Substantia nigra (tissue), 51 donors: ENCODE measurements at places on chromosomes 6 and 20.

- no peak for DNase-seq
These were observed 252.5 kb upstream of the NOX3 start for GRCh38 chr6:155708100-155708499.

DNA sequence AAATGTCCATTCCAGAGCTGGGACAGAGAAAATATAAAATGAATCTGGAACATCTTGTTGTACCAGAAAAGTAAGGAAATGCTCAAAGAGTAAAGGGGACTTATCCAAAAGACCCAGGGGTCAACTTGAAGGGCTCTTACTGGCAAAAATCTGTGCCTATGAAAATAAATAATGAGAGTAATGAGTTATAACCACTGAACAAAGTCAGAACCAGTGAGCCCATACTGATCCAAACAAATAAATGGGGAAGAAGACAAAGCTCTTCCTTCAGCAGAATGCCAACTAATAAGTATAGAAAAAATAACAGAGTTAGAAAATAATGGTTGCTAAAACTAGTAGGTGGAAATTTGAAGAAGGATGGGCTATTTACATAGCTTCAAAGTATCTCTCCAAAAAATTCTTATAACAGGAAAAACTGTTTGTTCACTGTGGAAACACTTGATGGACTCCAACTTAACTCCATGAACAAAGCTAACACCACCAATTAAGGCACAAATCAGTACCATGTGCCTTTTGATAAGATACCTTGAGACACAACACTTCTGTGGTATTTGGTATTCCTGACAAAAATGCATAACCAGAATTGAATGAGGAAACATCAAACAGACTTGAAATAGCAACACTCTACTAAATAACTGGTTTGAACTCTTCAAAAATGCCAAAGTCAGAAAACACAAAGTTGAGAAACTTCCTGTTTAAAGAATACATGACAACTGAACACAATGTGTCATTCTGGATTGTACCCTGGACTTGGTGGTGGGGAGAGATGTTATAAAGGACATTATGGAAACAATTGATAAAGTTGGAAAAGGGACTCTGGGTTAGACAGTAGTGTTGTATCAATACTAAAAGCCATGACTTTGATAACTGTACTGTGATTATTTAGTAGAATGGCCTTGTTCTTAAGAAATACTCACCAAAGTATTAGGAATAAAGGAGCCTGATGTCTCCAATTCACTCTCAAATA lies 197.5 kb downstream of the ISM1 start:
- no peak for DNase-seq

GRCh38 chr20:60097285-60097684 lies 139.1 kb downstream of the CDH26 start:
- DNase-seq: no peak

GRCh38 chr6:155247618-155248007 lies 16.2 kb upstream of the CLDN20 start:
- no peak for DNase-seq

DNA sequence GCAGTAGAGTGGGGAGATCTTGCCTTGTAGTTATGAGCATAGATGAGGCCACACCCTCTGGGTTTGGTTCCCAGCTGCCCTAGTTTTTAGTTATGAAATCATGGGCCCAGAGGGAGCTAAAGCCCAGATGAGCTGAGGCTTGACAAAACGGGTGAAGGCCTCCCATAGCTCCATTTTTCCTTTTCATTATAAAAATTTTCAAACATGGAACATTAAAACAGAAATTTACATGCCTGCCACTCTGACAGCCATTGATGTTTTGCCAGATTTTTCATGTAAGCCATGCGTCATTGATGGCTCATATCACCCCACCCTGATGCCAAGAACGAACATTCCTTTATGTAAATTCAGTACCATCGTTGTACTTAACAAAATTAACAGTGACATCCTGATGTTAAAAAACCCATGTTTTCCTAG lies 67.9 kb downstream of the IGF2R start:
- DNase-seq: no peak

- no peak for DNase-seq
These were observed 338.7 kb downstream of the PREX1 start for GRCh38 chr20:48489046-48489463.

GRCh38 chr20:62299666-62300236 lies 3.0 kb upstream of the ADRM1 start:
- DNase-seq: no peak

- DNase-seq: no peak
These were observed 9.7 kb downstream of the HECA start for GRCh38 chr6:139144490-139145085.

- no peak for DNase-seq
These were observed 66.2 kb downstream of the BCAS4 start for GRCh38 chr20:50861012-50861411.

DNA sequence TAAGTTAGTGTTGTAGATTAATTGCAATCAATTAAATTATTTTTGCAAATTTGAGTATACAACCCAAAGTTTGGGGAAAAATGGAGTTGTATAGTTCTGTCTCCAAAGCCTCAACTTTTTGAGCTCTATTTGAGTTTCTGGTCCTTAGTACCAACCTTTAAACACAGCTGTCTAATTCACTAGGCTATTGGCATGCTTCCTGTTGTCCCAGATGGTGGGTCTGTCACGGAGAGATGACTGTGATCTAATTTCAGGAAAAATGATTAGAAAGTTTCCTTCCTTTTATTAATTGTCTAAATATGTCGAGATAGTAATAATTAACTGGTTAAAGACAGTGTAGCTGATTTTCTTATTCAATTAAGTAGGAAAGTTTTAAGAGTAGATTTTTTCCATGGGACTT lies 109.6 kb downstream of the SCAF8 start:
- DNase-seq: no peak

DNA sequence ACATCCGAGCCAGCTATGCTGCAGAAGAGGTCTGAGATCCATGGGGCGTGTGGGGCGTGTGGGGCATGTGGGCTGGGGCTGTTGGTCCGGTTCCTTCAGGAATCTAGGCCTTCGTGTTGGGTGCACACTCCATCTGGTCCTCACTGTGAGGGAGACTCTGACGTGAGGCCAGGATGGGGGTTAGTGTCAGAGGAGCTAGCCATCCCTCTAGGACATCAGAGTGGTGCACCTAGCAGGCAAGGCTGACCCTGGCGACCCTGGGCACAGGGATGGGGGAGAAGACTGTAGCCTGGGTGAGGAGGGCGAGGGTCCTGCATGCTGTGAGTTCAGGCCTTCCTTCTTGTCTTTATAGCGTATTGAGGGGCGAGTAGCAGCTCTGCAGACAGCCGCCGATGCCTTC lies 8.7 kb upstream of the PTPRA start:
- no peak for DNase-seq

- DNase-seq: no peak
These were observed 97.3 kb downstream of the NRSN1 start for GRCh38 chr6:24223115-24223919.

DNA sequence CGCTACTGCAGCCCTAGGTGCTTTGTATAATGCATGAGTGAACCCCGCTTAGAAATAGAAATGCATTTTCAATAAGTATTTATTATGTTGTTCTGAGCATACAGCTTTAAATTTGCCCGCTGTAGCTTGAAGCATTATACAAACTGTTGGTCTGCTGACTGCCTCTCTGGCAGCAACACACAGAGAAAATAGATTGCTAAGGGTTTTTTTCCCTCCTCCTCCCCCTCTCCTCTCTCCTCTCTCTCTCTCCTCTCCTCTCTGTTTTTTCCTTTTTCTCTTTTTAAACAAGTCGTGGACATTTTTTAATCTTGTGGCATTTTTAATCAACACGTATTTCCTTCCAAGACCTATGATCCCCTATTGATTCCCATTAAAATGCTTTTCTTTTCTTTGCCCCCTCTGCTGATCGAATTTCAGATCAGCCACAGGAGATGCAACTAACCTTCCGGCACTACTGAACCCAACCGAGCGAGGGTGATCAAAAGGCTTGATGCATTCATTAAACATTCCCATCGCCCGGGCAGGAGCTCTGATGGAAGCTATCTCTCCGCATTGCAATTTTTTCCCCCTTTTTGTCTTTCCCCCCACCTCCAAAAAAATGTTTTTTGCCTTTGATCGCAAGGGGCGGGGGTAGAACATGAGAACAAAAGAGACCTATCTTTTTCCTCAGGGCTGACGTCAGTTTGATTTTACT lies 90.7 kb upstream of the ARID1B start:
- DNase-seq: peak; percentile 67

- DNase-seq: no peak
These were observed 324.2 kb upstream of the MAN1A1 start for GRCh38 chr6:119673741-119674140.

DNA sequence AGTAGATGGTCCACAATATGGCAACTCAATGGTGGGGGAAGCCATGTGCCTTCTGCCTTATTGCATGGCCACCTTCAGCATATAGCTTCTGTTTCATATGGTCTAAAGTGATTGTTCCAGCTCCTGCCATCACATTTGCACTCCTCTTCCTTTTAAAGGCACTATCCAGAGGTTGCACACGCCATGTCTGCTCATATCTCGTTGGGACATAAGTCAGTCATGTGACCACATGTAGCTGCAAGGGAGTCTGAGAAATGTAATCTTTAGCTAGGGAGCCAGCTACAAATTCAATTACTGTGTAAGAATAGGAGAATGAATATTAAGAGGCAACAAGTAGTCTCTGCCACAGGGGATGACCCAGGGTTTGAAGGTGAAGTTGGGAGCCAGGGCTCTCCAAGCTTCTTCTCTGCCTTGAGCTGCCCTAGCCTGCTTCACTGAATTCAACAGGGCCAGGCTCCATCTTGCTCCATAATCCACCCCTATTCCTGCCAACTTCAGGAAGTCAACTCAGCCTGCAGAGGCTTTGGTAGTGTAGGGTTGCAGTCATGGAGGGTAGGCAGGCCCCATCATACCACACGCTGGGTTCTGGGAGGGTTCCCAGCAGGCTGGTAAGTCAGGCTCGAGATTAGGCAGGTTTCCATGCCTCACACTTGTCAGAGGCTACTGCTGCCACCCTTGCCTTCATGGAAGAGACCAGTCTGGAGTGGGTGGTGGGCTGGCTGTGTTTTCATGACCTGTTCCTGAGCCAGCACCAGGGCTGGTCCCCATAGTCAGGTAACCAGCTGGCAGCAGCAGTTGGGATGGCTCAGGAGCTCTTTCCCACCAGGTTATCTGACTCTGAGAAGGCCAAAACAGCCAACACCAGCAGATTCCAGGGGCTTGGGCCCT lies 56.7 kb upstream of the SAYSD1 start:
- no peak for DNase-seq

DNA sequence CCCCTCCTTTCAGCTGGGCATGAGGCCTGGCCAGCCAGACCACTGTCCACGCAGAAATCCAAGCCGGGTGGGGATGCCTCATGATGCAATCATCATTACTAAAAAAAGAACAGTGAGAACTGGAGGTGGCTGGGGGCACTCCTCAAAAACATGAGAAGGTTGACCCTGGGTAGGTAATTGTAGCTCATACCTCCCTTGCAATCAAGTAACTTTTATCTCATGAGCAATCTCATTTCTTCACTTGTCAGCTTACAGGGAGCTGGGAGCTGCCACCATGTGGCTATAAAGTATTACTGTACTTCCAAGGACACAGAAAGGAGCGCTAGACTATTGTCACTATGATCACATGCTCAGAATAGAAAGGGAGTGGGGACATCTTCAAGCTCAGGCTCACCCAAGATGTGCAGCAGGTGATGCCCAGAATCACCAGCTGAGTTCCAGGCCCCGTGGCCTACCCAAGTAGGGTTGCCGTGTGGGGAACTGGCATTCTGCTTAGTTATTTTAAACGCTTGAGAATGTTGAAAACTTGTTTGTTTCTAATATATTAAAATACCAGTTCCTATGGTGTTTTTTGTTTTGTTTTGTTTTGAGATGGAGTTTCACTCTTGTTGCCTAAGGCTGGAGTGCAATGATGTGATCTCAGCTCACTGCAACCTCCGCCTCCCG lies 3.0 kb upstream of the CDH26 start:
- DNase-seq: no peak

DNA sequence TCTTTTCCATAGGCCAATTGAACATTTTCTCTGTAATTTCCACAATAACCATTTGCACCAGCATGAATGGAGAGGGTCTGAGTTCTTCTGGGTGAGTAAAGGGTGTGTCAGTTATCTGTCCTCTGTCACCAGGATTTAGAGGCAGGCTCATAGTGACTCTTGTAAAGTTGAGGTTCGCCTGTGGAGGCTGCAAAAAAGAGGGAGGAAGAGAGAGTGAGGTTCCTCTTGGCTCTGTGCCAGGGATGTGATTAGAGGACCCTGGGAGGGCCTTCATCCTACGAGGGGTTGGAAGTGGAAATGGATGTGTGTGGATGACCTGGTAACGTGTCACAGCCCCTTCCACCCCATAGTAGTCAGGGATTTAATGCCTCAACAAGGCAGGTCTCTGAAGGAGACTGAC lies 242.0 kb downstream of the ESR1 start:
- no peak for DNase-seq

DNA sequence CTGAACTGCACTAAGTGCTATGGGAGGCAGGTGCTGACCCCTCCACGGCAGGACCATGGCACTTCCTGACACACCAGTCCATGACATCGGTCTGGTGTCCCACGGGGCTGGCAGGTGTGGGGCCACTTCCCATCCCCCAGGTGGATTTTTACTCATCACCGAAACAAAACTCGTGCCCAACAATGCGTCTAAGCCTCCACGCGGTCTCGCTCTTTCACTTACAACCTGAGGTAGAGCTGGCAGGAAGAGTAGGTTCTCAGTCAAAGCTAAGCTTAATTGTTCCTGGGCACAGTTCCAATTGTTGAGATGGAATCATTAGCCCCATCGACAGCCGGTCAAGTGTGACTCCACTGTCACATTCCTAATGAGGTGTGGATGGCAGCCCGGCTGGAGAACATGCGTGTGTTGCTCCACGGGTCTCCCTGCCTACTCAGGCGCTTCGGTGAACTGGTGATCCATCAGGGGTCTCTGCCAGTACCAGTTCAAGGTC lies 125.7 kb downstream of the SLC23A2 start:
- DNase-seq: no peak

DNA sequence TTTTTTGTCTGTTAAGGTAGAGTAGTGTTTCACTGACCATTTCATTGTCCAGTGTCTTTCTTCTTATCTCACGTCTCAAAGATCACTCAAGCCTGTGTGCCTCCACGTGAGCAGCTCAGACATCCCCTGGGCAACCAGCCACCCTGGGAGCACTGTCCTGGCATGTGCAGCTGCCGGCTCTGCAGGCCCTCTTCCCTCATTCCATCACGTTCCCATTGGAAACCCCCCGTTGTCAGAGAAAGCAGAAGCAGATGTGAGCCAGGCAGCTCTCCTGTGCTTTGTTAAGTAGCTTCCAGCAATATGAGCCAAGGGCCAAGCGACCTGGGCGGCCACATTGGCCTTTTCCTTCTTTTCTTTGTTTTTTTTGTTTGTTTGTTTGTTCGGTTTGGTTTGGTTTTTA lies 233.2 kb upstream of the SYNDIG1 start:
- no peak for DNase-seq
